NCI-H1694 (cell line): ENCODE measurements at places on chromosomes 6 and 20.

- DNase-seq, result no peak
These were observed 1.6 kb downstream of the OLIG3 start for GRCh38 chr6:137492289-137493217.

DNA sequence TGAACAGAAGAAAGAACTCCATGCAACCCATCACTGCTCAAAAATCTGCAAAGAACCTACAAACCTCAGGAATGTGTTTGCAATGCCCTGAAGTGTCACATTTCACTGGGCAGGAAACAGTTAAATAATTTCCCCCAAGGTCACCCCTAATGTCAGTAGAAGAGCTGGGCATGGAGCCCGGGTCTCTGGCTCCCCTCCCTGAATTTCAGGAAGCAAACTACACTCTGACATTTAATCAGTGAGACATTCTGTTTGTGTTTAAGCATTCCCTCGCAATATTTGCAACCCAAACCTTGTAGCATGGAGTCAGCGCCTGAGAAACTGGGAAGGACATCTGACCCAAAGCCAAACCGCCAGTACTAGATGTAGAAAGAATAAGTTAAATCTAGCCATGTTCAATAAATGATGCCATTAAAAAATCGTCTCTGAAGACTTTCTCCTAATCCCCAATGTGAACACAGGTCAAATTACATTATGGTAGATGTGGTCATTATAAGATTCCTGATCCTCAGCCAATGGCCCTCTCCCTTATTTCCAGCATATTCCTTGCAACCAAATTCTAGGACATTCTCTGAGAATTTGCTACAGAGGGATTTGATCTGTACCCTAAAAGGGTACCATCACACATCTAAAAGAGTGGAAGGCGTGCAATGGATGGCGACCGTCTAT is 91.2 kb upstream of the ADTRP start:
- no peak for DNase-seq

DNA sequence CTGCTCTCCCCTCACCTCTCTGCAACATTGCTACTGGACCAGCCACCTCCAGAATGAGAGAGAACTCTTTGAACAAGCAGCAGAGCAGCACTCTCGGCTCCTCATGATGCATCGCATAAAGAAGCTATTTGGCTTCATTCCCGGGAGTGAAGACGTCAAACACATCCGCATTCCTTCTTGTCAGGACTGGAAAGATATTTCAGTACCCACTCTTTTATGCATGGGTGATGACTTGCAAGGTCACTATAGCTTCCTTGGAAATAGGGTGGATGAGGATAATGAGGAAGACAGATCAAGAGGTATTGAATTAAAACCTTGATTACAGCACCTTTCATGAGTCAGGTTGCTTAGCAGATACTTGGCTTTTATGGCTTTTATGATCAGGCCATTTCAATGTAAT is 4.3 kb downstream of the CALHM4 start:
- no peak for DNase-seq

DNA sequence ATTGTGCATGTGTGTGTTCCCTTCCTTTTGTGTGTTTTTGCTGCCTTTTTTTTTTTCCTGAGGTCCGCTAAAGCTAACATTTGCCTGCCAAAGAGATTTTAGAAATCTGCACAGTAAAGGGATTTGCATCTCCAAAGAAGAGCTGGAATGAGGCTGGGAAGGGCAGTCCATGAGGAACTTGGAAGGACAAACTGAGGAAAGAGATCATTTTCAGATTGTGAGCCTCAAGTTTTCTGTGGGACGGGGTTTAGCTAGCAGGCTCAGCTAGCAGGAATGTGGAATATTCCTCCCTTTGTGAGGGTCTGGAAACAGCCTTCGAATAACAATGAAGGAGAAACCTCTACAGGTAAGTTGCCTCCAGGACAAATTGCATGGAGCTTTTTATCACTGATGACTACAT is 3.8 kb downstream of the INSM1 start:
- no peak for DNase-seq

DNA sequence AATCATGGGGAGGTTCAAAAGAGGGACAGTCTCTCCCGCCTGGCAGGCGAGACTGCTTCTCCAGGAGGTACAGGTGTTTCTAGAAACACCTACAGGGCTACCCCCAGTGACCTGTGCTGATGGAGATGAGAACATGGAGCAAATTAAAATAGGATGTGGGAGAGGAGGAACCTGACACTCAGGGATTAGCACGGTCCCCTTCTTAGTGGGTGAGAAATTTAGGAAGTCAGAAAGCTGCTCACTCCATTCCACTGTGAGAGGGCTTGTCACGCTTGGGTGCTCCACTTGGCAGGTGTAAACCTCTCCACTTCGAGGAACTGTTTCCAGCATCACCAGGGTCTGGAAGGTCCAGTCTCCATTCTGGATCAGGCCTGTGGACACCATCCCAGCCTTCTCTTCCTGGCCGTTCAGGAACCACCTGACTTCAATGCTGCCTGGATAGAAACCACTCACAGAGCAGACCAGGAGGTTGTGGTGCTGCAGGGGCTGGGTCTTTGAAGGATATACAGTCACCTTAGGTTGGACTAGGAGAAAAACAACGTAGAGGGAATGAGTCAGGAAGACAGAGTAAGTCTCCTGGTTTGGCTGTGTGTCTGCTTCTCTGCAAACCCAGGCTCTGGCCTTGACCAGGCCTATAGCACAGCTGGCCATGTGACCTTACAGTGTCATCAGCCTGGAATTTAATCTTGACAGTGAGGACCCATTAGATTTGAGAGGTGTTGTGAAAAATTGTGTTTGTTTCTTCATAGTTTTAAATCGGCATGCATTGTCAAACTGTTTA is 8.1 kb downstream of the HLA-DRB1 start:
- DNase-seq, result no peak

DNA sequence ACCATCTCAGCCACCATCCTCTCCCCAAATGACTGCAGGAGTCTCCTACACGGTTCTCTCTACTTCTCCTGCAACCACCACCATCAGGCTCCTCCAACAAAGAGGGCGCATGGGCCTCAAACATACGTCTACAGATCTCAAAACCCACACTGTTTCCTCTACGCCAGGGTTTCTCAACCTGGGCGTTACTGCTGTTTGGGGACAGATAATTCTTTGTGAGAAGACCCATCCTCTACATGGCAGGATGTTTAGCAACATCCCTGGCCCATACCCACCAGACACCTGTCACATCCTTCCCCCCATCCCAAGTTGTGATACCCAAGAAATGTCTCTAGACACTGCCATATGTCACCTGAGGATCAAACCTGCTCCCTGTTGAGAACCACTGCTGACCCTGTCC is 45.0 kb downstream of the ELMO2 start:
- no peak for DNase-seq

DNA sequence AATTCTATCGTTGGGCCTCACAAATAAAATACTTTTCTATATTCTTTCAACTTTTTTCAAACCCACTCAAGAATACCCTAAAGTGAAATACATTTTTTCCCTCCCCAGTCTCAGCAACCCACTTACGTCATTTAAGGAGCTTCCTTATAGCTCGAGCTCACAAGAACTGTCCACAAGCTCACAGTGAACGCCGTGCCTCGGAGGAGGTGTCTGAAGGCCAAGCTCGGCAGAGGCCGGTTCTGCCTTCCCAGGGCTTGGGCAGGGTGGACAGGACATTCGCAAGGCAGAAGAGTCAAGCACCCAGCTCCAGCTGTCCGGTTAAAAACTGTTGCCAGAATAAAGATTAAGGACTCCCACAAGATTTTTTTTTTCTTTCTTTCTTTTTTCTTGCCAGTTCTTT is 802.3 kb downstream of the QKI start:
- DNase-seq, result no peak

DNA sequence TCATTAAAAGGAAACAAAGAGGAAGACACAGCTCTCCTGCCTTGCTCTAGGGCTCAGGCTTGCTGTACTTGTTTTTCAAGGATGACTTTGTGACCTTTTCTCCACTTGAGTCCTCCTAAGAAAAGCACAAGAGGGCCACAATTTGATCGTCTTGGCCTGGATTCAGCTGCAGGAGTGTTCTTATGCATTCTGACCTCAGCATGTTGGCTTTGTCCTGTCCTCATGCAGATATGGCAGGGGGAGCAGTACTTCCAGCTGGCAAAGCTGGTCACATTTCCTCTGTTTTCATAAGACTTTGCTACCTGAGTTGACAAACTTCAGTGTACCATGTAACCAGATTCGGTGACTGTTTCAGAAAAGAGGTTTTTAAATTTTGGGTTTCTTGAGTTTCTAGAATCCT is 30.8 kb downstream of the KDM1B start:
- no peak for DNase-seq

DNA sequence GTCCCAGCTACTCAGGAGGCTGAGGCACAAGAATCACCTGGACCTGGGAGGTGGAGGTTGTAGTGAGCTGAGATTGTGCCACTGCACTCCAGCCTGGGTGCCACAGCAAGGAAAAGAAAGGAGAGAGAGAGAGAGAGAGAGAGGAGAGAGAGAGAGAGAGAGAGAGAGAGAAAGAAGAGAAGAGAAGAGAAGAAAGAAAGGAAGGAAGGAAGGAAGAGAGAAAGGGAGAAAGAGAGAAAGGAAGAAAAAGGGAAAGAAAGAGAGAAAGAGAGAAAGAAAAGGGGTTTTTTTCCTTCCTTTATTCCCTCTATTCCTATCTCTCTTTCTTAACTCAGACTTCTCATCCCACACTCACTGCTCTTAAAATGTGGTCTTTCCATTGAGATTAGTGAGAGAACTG is 238.7 kb upstream of the PRDM1 start:
- no peak for DNase-seq

GRCh38 chr6:30378290-30378937 is 33.5 kb downstream of the RPP21 start:
- DNase-seq, result no peak

- DNase-seq, result no peak
These were observed 116.0 kb downstream of the TRMT11 start for GRCh38 chr6:126102358-126102757.

DNA sequence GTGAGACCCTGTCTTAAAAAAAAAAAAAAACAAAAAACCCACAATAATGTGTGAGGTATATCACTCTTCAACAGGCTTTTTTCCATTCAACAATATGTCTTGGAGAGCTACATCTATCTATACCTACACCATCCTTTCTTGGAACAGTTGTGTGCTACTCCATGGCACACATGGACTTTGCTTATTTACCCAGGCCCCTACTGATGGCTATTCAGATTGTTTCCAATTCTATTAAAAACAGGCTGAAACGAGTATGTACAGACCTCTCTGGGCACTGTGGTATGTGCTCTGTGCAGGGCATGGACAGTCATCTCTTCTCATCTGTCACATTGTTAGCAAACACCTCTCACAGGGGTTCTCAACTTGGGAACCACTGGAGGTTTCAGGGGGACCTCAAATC is 28.1 kb downstream of the MRPL14 start:
- DNase-seq, result no peak

DNA sequence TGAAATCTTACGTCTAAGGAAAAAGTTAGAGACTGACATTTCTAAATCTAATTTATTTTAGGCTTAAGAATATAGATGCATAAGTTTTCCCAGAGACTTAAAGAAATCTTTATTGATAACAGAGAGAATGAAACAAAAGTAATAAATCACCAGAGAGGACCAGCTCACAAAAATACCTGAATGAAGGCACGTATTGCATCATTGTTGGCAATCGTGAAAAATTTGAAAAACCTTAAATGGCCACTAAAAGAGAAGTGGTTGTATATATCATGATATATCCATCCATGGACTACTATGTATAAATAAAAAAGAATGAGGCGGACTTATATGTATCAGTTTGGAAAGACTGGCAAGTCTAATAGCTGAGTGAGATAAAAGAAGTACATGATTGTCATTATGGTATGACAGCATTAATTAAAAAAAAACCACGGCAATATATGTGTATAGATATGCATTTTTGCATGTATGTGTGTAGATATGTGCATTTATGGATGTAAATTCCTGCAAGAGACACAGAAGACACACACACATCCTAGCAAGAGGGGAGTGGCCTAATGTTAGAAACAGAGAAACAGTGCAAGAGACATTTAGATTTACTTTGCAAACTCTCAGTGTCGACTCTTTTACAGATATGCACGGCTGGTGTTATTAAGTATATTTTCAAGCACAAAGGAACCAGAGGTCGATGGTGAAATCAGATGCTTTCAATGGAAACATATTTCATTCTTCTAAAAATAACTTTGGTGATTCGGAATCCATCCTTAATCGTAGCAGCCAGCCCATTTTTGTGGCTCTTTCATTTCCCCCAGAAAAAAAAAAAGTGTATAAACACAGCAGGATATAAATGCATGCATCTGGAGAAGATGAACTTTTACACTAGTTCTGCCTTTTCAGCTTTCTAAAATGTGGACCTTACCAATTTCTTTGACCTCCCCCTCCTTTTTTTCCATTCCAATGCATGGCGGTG is 156.1 kb upstream of the SALL4 start:
- no peak for DNase-seq

DNA sequence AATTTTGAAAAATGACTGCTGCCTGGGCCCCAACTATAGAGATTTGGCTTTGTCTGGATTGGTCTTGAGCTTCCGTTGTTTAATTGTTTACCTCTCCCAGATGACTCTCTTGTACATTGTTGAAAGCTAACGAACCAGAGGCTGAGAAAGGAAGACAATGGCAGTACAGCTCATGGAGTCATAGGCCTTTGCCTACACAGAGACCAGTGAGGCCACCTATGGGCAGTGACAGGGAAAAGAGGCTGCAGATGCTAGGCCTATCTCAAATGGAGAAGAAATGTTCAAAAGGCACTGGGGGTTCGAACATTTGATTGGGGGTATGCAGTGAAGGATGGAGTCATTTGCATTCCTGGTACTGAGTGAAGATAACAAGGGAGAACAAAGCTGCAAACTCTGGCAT is 29.1 kb downstream of the OPN5 start:
- DNase-seq, result no peak

DNA sequence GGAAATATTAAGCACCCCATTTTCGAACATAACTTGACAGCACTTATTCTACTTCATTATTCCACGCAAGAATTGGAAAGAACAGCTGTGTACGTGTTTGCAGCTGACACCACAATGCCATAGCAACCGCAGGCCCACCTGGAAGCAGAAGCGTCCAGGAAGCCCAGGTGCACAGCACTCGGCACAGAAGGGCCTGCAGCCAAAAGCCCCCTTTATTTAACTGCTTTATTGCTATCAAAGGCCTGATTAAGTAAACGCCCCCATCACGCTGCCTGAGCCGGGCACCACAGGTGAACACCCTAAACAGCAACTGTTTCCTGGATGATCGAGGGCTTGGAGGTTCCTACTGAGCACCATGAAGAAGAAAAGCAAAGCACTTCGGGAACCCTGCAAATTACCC is 6.3 kb downstream of the TAF4 start:
- no peak for DNase-seq

DNA sequence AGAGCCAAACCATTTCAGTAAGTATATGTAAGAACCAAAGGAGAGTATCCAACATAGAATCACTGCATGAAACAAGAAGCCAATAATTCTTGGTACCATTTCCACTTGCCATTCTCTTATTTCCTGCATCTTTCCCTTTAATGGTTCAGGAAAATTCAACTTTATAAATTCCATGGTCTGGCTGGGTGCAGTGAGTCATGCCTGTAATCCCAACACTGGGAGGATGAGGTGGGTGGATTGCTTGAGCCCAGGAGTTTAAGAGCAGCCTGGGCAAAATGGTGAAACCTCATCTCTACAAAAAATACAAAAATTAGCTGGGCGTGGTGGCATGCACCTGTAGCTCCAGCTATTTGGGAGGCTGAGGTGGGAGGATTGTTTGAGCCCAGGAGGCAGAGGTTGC is 21.2 kb downstream of the NHLRC1 start:
- no peak for DNase-seq
